ENCODE measurements at places on chromosomes 11 and 22.

DNA sequence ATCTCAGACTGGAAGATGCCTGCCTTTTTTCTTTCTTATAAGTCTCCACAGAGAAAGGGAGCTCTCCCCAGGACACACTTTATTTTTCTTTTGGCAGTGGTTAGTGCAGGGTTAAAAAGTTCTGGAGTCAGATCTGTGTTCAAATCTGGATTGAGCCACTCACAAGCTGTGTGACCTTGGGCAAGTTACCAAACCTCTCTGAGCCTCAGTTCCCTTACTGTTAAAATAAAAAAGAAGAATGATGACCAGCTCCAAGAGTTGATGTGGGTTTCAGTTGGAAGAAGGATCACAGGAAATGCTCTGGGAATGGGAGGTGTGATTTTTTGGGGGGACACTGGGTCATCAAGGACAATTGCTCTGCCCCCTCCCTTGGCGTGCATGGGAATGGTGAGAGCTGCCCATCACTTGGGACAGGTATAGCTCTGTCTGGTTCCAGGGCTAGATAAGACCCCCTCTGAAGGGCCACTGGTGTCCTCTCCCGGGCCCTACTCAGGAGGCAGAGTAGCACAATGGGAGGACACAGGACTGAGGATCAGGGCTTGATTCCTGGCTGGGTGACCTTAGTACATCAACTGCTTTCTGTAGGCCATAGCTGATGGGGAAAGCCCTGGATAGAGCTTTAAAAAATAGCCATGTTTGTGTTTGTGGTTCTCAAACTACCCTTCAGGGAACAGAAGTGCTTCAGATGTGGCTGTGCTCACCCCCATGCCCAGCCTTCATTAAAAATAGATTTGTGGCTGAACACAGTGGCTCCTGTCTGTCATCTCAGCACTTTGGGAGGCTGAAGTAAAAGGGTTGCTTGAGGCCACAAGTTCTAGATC lies 228.3 kb downstream of the MIAT start:
- no peak for DNase-seq

- DNase-seq, result no peak
Observed at GRCh38 chr11:85889676-85890579, 34.7 kb downstream of the CCDC83 start.

GRCh38 chr11:59240322-59240721 lies 27.6 kb upstream of the MPEG1 start:
- DNase-seq, result no peak

DNA sequence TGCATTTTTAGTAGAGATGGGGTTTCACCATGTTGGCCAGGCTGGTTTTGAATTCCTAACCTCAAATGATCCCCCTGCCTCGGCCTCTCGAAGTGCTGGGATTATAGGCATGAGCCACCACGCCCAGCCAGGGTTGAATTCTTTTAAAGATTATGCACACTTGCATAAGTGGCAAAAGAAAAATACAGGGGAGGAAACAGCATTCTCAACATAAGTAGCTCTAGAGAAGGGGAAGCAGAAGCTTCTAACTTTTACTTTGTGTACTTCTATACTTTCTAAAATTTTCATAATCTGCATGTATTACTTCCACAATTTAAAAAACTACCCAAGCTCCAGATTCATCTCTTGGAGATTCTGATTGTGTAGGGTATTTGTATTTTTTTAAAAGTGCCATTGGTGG lies 108.0 kb downstream of the SLC1A2 start:
- no peak for DNase-seq

DNA sequence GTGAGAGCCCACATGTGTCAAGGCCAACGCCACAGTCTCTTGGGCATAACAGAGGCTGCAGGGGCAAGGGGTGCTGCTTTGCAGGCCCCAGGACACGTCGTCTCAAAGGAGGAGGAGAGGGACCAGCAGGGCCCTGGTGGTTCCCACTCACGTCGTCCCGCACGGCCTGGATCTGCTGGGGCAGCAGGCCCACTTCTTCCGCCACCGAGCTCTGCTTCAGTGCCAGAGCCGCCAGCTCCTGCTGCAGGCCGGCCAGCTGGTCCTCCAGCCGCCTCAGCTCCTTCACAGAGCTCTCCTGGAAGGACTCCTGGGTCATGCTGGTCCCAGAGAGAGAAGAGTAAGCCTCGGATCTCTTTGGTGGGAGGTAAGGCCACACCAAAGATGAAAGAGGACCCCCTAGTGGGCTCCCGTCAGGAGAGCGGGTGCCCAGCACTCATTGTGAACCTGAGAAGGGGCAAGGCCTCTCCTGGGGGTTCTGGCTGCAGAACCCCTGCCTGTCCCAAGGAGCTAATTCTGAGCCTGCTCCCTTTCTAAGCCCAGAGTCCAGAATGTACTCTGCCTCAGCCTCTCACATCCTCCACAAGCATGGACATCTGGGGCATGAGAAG lies 15.6 kb downstream of the SUN2 start:
- DNase-seq, result no peak

DNA sequence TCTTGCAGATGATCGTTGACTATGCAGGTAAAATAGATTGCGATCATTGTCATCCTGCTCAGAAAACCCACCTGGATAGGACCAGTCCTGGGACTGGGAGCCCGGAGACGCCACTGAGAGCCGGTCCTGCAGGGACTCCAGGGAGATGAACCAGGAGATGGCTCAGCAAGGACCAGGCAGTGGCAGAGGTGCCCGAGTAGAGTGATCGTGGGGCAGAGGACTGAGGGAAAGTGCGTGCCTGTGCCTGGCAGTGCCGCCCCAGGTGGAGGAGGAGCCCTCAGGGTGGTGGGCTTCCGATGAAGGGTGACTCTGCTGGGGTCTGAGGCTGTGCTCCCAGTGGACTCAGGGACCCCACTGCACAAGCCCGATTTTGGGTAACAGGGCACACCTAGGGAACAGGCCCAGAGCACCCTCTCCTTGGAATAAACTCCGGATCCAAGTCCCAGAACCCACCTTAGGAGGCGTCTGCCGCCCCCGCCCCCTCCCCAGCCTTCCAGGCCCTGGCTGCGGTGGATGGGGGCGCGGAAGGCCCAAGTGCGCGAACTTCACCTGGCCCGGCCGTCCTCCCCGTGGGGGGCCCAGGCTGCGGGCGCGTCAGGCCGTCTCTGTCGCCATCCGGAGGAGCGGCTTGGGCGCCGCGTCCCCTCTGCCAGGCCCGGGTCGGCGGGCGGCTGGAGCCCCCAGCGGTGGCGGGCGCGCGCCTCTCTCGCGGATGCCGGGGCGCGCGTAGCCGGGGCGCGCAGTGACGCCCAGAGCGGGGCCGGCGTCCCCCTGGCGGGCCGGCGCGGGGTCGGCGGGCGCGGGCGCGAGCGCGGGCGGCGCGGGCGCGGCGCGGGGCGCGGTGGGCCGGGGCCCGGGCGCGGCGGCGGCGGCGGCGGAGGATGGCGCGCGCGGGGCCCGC lies 1338.8 kb downstream of the BRD1 start:
- no peak for DNase-seq

- no peak for DNase-seq
Observed at GRCh38 chr11:62004473-62004872, 37.0 kb upstream of the FTH1 start.

- peak; percentile 70 for DNase-seq
Observed at GRCh38 chr22:35552196-35552842, 11.7 kb downstream of the RASD2 start.

DNA sequence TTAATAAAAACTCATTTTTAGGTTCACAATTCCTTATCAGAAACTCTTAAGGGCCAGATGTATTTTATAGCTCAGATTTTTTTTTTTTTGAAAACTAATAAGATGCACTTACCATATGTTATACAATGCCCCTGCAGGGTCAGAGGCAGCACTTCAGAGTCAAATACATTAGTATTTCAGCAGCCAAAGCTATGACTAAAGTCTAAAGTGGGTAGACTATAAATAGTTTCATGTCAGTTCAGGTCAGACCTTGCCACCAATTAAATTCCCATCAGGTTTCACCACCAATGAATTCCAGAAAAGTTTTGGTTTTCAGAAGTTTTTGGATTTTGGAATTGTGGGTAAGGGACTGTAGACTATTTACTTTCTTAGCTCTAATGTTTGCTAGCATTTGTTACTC lies 75.9 kb downstream of the FAM83F start:
- DNase-seq, result no peak

DNA sequence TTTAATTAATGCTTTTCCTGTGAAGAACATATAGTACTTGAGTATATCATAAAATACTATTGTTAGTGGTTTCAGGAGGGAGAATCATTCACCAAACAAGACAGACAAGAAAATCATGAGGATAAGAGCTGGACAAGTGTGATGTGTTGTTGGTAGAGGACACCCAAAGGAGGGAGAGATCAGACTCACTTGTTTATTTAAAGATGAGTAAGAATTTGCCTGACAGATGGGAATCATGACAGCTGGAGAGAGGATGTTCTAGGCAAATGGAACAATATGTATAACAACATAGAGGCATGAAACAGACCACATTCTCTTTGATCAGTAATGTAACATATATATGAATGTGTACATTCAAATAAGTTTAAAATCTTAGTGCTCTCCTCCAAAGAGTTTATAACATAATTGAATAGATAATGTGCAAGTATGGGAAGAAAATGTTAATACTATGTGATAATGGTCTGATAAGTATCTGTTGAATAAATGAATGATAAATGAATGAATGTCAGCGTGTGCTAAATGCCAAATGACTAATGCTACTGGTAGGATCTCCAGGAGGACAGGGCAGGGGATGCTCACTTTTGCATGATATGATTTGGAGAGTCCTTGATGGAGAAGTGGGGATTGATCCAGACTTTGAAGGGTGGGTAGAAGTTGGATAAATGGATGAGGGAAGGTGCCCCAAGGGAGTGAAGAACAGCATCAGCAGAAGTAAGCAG lies 228.9 kb upstream of the SORL1-AS1 start:
- DNase-seq, result no peak
